ENCODE measurements at places on chromosomes 12 and 14. TPM values are rescaled to one million over a fixed set of nuclear protein-coding genes. Genes with fewer than 3 reads are reported as not detected.

DNA sequence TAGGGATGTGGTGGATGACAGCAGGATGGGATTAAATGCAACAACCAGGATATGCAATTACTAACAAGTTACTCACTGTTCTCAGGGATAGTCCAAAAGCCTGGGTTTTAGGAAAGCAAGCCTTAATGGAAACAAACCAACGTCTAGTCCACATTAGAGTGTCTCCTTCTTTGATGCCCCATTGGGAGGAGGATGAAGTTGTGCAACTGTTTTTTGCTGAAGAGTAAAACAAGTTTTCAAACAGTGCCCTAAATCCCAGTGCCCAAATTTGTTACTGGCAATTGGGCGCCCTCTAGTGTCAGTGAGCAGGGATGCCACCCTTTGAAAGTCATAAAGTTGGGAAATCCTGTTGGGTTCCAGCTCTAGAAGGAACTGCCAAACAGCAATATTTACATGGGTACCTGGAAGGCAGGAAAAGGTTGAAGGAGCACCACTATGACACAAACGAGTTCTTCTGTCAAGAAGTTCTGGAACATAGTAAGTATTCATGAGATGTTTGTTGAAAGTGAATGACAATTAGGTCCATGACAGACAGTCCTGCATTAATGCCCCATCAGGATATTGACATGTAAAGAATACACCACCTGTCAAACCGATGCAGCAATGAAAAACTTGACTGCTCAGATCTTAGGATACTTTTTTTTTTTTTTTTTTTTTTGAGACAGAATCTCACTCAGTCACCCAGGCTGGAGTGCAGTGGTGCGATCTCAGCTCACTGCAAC, 11.1 kb upstream of the DPF3 start:
- peak; percentile 15 for DNase-seq

Gene G2E3
- 25.0 TPM for total RNA-seq

GRCh38 chr12:65335021-65335714, 56.7 kb downstream of the MSRB3 start:
- DNase-seq, result no peak

- DNase-seq, result no peak
Observed at GRCh38 chr14:75452324-75452723, 24.5 kb downstream of the JDP2 start.

Gene TMBIM4
- total RNA-seq, result 44.4 TPM

GRCh38 chr12:67666605-67667004, 18.1 kb downstream of the DYRK2 start:
- no peak for DNase-seq

DNA sequence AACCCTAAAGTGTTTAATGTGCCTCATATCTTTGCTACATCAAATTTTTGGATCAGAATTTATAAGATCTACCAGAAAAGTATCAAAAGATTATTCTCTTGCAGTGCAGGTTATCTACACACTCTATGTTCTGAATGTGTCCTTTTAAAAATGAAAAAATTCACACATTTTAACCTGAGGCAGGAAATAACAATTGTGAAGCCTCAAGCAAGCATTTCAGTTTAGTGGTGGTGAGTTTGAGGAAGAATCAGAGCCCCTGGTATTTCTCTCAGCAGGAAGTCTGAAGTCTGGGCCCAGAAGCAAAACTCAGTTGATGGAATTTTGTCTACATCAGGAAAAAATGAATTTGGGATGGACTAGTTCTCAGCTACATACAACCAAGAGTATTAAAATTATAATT, 137.0 kb upstream of the PZP start:
- DNase-seq, result no peak

Gene OR4E2
- total RNA-seq, result not detected

- no peak for DNase-seq
Observed at GRCh38 chr12:52148464-52149181, 43.2 kb downstream of the KRT80 start.

Gene PPFIA2
- not detected for total RNA-seq

Gene BICDL1
- total RNA-seq, result 146 TPM

Gene PPP1R1A
- not detected for total RNA-seq

Gene EIF2B2
- 25.9 TPM for total RNA-seq

GRCh38 chr12:112906712-112907414, at the start of gene OAS1:
Gene OAS1, plus strand, starts transcription at chr12:112906962. Its CDS starts 78 bp downstream, at chr12:112907040.
- DNase-seq, result no peak

- peak; percentile 38 for DNase-seq
Observed at GRCh38 chr14:74401504-74402241, 24.3 kb downstream of the SYNDIG1L start.

Gene TMEM30B
- total RNA-seq, result 3.5 TPM
